ENCODE measurements at places on chromosomes 3 and 15. TPM values are rescaled to one million over a fixed set of nuclear protein-coding genes. Genes with fewer than 3 reads are reported as not detected.

DNA sequence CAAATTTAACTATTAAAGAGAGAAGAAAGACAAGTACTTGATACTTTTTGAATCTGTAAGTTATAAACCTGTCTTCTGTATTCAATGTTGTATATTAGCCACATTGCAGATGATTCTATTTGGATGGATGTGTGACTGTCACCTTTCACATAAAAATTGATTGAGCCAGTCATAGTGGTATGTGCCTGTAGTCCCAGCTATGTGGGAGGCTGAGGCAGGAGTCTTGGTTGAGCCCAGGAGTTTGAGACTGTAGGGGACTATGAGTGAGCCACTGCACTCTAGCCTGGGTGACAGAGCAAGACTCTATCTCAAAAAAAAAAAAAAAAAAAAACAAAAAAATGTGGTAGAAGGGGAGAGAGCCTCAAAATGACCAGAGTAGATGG is 12.3 kb downstream of the CACNA1D start:
- no peak for DNase-seq

- peak; percentile 77 for DNase-seq
Observed at GRCh38 chr15:38699633-38700230, 135.1 kb upstream of the RASGRP1 start.

GRCh38 chr3:146817704-146818103 is 212.6 kb upstream of the PLSCR5 start:
- peak; percentile 92 for DNase-seq

GRCh38 chr3:53077476-53078220 is 31.8 kb upstream of the SFMBT1 start:
- no peak for DNase-seq

GRCh38 chr15:47856071-47856470 is 138.8 kb downstream of the SEMA6D start:
- no peak for DNase-seq

GRCh38 chr3:151276038-151276686 is 2.2 kb downstream of the P2RY14 start:
- DNase-seq, result no peak

- DNase-seq, result no peak
Observed at GRCh38 chr3:126900859-126901540, 81.9 kb upstream of the PLXNA1 start.

The WNT5A gene
- total RNA-seq, result 16.4 TPM

The SUSD5 gene
- 9.2 TPM for total RNA-seq

The TMEM45A gene
- 4.7 TPM for total RNA-seq

DNA sequence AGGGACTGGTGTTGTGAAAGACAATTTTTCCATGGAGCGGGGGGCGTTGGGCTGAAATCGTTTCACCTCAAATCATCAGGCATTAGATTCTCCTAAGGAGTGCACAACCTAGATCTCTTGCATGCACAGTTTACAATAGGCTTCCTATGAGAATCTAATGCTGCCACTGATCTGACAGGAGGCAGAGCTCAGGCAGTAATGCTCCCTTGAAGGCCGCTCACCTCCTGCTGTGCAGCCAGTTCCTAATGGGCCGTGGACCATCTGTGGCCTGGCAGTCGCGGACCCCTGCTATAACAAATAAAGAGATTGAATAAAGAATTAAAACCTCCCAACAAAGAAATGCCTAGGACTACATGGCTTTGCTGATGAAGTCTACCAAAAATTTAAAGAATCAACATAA is 25.3 kb upstream of the ANKRD28 start:
- DNase-seq, result peak; percentile 81

The ARL14 gene
- not detected for total RNA-seq

GRCh38 chr15:74392451-74392830 is 25.0 kb upstream of the CYP11A1 start:
- no peak for DNase-seq

DNA sequence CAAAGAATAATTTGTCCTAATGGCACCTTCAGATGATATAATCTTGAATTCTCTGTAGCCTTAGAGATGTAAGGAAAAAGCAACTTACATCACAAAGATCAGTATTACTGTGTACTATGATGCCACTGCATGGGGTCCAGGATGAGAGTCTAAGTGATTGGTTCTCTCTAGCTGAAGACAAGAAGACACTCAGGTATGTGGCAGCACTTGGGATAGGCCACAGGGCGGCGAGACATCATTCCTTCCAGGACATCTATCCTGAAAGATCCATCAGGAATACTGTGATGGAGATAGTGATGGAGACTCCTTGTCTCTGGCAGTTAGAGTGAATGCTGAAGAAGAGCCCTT is 2.5 kb downstream of the CD200 start:
- DNase-seq, result peak; percentile 15

DNA sequence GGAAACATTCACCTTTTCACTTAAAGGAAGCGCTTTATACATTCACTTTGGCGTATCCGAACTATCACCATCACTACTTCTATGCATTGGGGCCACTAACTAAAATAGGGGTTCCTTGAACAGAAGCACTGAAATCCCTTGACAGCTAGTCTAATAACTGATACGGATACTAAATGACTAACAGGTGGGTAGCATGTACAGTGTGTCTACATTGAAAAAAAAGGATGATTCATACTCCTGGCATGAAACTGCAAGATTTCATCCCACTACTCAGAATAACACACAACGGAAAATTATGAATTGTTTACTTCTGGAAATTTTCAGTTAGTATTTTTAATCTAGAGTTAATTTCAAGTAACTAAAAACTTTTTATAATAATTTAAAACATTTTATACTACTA is 96.7 kb downstream of the SMARCC1 start:
- no peak for DNase-seq

DNA sequence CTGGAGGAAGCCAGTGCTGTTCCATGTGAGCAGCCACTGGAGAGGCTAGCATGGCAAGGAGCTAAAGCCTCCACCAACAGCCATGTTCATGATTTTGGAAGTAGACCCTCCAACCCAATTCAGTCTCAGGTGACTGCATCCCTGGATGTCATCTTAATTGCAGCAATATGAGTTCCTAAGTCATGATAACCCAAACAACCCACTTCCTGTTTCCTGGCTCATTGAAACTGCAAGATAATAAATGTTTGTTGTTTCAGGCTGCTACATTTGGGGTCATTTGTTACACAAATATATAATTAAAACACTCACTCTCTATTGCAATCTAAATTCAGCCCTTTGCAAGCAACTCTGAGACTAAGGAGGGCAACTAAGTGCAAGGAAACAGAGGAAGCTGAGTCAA is 62.4 kb upstream of the SLC24A5 start:
- DNase-seq, result no peak

GRCh38 chr3:90128391-90128790 is 1021.0 kb downstream of the EPHA3 start:
- no peak for DNase-seq

The SLC2A2 gene
- not detected for total RNA-seq

The LIPC gene
- total RNA-seq, result not detected

The HYAL1 gene
- 18.4 TPM for total RNA-seq

DNA sequence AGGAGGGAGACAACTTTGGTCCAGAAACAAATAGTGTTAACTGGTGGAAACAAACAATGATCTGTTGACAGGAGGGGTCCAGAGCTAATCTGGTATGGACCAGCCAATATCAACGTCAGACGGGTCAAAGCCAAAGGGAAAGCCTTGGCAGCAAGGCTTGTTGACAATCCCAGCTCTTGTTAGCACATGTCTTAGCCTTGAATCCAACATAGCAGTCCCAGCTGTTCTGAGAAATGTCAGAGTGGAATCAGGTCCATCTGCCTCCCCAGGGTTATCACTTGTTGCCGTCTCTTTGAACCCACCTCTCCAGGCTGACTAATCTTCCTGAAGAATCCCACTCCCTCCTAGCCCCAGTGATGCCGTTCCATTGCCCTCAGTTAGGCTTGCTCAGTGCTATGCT is 404.6 kb upstream of the MCTP2 start:
- no peak for DNase-seq

GRCh38 chr3:169179722-169180121 is 483.8 kb downstream of the MECOM start:
- no peak for DNase-seq

The C3orf70 gene
- total RNA-seq, result 0.06 TPM

DNA sequence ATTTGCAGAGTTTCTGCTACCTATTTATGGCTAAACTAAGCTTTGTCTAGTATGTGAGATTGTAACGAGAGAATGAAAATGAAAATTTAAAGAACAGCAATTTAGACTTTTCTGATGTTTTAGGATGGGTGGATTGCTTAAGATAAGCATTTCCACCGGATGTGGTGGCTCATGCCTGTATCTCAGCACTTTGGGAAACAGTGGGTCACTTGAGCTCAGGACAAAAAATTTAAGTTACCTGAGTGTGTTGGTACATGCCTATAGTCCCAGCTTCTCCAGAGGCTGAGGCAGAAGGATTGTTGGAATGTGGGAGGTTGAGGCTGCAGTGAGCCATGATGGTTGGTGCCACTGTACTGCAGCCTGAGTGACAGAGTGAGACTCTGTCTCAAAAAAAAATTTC is 3.3 kb downstream of the PPP4R2 start:
- DNase-seq, result no peak

The SEMA7A gene
- 14.3 TPM for total RNA-seq

- DNase-seq, result peak; percentile 28
Observed at GRCh38 chr15:25850154-25851111, 12.7 kb downstream of the ATP10A start.

The ARHGEF26 gene
- total RNA-seq, result 12.8 TPM

DNA sequence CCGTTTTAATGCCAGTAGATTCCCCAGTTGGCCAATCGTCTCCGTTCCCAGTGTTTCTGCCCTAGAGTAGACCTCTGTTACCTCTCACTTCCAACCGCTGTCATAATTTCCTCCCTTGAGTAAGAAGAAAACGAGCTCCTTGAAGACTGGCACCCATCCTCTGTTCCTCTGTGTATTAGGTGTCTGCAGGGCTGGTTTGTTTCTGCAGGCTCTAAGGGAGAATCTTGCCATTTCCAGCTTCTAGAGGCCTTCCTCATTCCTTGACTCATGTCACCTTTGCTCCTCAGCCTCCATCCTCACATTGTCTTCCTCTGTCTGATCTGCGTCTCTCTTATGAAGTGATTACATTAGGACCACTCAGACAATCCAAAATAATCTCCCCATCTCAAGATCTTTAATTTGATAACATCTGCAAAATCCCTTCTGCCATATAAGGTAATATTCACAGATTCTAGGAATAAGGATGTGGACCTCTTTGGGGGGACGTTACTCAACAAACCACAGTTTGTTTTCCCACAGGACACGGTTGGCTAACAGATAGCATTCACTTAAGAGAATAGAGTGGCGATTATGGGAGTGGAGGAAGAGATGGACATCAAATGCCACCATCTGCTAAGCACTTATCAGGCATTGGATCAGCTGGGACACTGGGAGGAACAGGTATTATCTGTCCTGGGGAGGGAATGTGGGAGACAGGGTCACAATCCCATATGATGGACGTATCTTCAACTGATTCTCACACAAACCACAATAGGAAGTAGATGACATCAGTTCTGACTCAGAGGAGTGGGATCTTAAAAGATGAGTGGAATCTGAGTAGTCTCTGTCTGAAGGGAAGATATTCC is 17.1 kb downstream of the ARHGAP31 start:
- DNase-seq, result no peak

GRCh38 chr3:183031826-183032225 is 51.5 kb upstream of the DCUN1D1 start:
- no peak for DNase-seq

The UBE2E2 gene
- total RNA-seq, result not detected

- DNase-seq, result no peak
Observed at GRCh38 chr15:89077750-89078149, 10.5 kb upstream of the ABHD2 start.

DNA sequence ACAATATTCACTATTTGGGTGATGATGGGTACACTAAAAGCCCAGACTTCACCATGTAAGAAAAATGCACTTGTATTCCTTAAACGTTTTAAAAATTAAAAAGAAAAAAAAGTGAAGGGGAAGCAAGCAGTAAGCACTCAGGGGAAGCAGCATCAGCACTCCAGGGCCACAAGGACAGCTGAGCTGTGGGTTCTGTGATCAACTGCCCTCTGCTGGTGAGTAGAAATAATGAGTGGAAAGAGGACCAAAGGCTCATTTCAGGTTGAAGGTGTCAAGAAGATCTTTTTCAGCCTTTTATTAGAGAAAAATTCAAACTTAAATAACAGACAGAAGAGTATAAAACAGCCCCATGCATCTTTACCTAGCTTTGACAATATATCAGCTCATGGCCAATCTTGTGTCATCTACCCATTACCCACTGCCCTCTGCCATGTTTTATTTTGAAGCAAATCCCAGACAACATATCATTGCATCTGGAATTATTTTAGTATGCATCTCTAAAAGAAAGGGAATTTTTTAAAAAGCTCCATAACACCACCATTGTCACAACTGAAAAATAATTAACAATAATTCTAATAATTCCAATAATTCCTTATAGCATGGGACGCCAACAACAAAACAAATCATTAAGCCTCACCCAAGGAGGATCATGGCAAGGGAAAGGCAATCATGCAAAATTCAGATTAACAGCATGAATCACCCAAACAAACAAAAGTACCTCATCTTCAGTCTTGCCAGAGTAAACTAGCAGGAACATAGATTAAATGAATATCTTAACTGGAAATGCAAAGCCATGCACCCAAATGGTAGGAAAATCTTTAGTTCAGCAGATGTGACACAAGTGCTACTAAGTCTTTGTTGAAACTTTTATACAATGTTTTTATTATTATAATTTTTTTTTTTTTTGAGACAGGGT is 42.5 kb downstream of the TAMM41 start:
- DNase-seq, result peak; percentile 74

The UPK1B gene
- total RNA-seq, result not detected
